Epithelial cell of alveolus of lung (primary cell): ENCODE measurements at places on chromosomes 13 and 19. TPM values are rescaled to one million over a fixed set of nuclear protein-coding genes. Genes with fewer than 3 reads are reported as not detected.

ZNF506 gene
- 6.5 and 18.7 TPM in 2 replicates for total RNA-seq

ATP1A3 gene
- 0.13 and 0.16 TPM in 2 replicates for total RNA-seq

ZIM2 gene
- total RNA-seq = 0.08 TPM in 1 of 2 replicates, not detected in the other

FFAR2 gene
- total RNA-seq = not detected in 2 replicates

BRSK1 gene
- total RNA-seq = 6.3 and 16.0 TPM in 2 replicates

ZNF709 gene
- total RNA-seq = 0.91 and 2.0 TPM in 2 replicates

TEKTIP1 gene
- total RNA-seq = not detected in 2 replicates

NOTCH3 gene
- total RNA-seq = 34.8 and 56.3 TPM in 2 replicates

ZNF582 gene
- total RNA-seq = 1.2 and 5.7 TPM in 2 replicates

TTC9B gene
- 0.08 TPM in 1 of 2 replicates, not detected in the other for total RNA-seq

ZNF574 gene
- 12.4 and 18.9 TPM in 2 replicates for total RNA-seq

ZNF560 gene
- total RNA-seq = 0.91 and 1.2 TPM in 2 replicates

TNNT1 gene
- total RNA-seq = 6.7 and 20.3 TPM in 2 replicates

ZSCAN4 gene
- not detected in 2 replicates for total RNA-seq

LYL1 gene
- total RNA-seq = 0.48 and 6.5 TPM in 2 replicates

F10 gene
- total RNA-seq = 12.8 and 29.5 TPM in 2 replicates

NXNL1 gene
- not detected in 2 replicates for total RNA-seq

PSG3 gene
- not detected in 2 replicates for total RNA-seq

RANBP3 gene
- total RNA-seq = 44.2 and 46.0 TPM in 2 replicates

PSG1 gene
- total RNA-seq = not detected in 2 replicates

VSIG10L gene
- total RNA-seq = 0.91 and 1.8 TPM in 2 replicates

ADGRE2 gene
- total RNA-seq = 5.2 and 6.1 TPM in 2 replicates

HSD17B14 gene
- 4.0 and 4.6 TPM in 2 replicates for total RNA-seq

KIR3DL2 gene
- total RNA-seq = not detected in 2 replicates

MYO16 gene
- total RNA-seq = under 0.01 and 0.08 TPM in 2 replicates

GTF2F2 gene
- total RNA-seq = 19.5 and 21.7 TPM in 2 replicates

VMAC gene
- 2.3 and 10.9 TPM in 2 replicates for total RNA-seq
